NCI-H187 (cell line): ENCODE measurements at places on chromosomes 7 and 10.

DNA sequence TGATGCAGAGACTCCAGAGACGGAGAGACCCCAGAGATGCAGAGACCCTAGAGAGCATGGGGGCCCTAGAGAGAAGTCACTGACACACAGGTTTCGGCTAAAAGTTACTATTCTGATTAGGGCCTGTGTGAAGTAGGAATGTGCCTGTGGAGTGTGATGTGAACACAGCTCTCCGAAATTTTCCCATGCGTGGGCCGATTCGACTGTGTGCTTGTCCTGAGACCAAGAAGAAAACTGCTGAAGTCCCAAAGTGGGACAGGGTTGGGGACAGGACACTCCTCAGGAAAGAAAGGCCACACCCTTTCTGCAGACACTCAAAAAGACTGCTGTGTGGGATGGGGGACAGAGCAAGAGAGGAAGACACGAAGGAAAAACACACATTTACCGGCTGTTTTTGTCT, 533.5 kb downstream of the PTPRN2 start:
- no peak for DNase-seq

GRCh38 chr10:32959006-32959920, 1.2 kb upstream of the ITGB1 start:
- no peak for DNase-seq

- DNase-seq = no peak
These were observed 49.0 kb upstream of the TNRC18 start for GRCh38 chr7:5472432-5473315.

GRCh38 chr7:101731502-101732084, 85.8 kb upstream of the CUX1 start:
- DNase-seq = no peak

DNA sequence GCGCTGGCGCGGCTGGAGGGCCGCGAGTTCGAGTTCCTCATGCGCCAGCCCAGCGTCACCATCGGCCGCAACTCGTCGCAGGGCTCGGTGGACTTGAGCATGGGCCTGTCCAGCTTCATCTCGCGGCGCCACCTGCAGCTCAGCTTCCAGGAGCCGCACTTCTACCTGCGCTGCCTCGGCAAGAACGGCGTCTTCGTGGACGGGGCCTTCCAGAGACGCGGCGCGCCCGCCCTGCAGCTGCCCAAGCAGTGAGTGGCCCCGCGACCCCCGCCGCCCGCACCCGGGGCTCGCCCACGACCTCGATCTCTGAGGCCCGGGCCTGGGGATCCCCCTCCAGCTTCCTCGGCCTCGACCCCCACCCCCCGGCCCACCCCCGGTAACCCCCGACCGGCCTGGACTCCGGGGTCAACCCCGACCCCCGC, 537 bp downstream of the FOXK1 start:
- DNase-seq = no peak

GRCh38 chr10:70376436-70377378, 5.7 kb downstream of the LRRC20 start:
- DNase-seq = no peak

- no peak for DNase-seq
These were observed 113.6 kb downstream of the CCNY start for GRCh38 chr10:35449944-35450343.

DNA sequence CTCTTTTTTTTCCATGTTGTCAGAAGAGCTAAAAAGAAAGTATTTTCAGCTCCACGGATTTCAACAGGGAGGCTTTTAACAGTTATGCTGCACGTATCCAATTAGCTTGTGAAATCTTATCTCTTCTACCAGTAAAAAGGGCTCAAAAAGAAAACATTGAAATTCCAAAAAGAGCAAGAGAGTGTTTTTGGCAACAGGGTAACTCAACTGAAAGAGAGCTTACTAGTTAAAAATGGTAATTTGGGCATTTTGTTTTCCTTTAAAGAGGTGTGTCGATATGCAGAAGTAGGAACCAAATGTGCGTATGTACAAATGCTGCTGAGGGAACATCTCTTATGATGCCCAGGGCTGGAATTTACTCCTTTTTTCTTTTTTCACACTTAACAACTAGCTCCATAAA, 292.8 kb downstream of the PRKG1 start:
- DNase-seq = no peak

- no peak for DNase-seq
These were observed 20.1 kb upstream of the SH2D4B start for GRCh38 chr10:80517416-80518142.

DNA sequence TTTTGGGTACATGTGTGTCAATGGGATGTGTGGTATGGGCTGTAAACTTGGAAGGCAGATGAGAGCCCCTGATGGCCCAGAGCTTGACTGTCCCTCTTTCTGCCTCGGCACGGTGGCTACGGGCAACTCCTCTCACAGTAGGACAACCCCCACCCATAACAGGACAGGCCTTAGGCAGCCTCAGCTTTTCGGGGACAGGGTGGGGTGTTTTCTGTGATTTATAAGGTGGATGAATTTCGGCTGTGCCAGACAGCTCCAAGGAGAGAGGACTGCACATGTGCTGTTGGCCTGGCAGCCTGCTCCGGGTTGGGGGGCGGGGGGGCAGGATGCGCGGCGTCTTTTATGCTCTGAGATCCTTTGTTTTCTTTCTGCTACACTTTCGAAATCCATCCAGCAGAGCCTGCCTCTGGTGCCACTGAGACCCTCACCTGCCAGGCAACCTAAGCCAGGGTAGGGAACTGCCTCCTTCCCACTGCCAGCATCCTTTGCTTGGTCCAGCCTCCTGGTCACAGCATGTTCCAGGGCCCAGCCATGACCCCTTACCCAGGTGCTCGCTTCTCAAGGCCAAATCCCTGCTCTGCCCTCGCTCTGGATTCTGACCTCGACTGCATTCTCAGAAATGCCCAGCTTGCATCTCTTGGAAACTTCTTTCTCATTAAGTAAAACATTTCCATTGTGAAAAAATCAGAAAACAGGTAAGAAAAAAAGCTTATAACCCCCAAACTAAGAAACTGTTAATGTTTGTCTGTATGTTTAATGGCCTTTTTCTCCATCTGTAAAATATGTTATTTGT, 15.4 kb upstream of the BTBD16 start:
- DNase-seq = no peak

DNA sequence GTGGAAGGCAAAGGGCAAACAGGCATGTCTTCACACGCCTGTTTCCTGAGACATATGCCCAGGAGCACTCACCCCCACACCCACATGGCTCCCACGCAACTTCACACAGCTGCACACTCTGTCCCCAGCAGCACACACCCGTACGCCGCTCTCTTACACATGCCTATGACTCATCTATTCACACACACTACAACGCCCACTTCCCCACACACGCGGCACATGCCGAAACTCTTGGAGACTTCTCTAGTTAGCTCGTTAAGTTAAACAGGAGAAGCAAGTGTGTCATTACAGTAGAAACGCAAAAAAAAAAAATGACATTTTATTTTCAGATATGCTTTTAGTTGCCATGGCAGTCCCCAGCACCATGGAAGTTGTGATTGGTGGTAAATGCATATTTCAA, 6.7 kb downstream of the CALN1 start:
- no peak for DNase-seq

- no peak for DNase-seq
These were observed 732.7 kb upstream of the AUTS2 start for GRCh38 chr7:68865351-68866199.

GRCh38 chr10:104434601-104435000, 81.0 kb downstream of the CFAP58 start:
- no peak for DNase-seq

DNA sequence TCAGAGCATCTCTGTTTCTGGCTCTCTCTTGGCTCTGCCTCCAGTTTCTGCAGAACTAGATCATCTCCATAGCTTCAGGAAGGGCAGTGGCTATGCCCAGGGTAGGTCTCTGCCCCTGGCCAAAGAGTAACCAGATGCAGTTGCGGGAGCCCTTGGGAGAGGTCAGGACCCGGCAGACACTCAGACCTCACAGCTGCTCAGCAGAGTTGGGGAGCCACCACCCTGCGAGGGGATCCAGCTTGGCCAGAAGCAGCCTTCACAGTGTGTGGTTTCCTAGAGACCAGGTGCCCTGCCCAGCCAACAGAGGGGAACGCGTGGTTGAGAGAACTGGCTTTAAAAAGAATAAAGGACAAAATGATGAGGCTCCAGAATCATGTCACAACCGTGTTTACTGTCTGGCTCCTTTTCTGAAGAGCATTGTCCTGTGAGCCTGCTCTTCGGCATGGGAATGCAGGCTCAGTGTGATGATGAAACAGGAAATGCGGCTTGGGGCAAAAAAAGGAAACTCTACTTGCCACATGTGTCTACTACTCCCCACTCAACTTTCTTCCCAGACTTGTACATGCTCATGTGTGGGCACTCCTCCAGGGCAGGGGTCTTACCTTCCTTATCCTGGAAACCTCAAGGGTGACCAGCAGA, 243.1 kb downstream of the INHBA start:
- no peak for DNase-seq

DNA sequence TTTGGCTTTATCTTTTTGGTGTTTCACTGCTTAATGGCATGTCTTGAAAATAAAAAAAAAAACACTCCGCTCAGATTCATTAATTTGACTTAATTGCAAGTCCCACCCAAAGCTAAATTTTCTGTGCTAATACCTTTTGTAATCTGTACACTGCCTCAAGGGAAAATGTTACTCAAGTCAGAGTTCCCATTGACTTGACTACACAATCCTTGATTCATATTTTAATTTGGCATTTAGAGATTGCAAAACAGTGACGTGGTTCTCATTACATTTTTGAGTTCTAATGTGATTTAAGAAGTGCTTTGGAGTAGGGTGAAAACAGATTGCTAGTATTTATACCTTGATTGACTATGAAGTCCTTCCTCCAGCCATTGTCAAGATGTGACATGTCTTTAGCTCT, 21.3 kb upstream of the LIPM start:
- no peak for DNase-seq

- DNase-seq = no peak
These were observed 794.5 kb upstream of the IGFBP3 start for GRCh38 chr7:46715579-46715978.

DNA sequence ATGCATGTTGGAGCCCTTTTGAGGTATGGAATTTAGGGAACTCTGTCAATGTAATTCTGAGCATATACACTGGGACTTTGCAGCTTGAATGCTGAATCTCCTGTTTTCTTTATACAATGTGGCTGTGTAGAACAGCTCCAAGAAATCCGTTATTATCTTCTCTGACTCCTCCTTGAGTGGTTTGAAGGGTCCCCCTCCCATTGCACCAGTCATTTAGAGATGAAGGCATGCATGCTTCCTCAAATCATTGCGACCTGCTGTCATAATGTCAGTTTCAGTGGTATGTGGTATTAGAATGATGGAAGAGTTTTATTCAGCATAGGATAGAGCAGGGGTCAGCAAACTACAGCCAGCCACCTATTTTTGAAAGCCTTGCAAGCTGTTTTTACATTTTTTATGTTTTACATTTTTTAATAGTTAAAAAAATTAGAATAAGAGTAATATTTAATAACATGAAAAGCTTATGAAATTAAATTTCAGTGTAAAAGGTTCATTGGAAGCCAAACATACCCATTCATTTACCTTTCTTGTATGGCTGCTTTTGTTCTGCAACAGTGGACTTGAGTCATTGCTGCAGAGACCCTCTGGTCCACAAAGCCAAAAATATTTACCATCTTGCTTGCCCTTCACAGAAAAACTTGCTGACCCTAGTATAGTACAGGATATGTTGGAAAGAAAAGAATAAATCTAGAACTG, 8.1 kb downstream of the STK17A start:
- no peak for DNase-seq

DNA sequence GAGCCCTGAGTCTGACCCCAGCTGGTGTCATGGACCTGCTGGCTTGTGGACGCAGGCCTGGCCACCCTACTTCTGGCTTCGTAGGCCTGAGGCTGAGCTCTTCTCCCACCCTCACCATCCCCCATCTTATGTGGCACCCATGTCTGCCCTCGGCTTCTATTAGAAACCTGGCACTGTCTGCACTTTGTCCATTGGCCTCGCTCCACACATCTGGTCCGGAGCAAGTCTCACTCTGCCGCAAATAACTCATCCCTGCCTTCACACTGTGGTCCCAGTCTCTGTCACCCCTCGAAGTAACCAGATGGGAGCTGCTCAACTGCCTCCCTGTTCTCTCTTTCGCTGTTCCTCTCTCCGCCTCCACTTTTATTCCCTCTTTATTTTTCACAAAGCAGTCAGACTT, 78.6 kb downstream of the TRRAP start:
- no peak for DNase-seq

GRCh38 chr10:59513558-59513957, 151.2 kb upstream of the FAM13C start:
- no peak for DNase-seq

DNA sequence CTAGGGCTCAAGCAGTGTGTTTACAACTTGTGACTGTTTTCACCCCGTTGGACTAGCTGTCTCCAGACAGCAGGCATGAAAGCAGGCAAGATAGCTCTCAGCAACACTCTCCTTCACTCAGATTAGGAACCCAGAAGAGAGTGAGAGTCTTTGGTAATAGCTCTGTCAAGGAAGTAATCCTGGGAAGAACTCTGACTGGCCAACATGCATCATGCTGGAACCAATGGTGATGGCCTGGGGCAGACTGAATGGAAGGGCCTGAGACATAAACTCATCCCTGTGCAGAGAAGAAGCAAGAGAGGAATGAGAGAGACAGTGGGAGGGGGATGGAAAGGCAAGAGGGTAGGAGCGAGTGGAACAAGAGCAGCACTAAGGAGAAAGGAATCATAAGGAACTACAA, 48.9 kb downstream of the AKR1D1 start:
- no peak for DNase-seq

- DNase-seq = no peak
These were observed 167.9 kb downstream of the CPEB3 start for GRCh38 chr10:92122941-92123450.

- no peak for DNase-seq
These were observed 100.0 kb upstream of the KCNMA1 start for GRCh38 chr10:77737608-77738007.

DNA sequence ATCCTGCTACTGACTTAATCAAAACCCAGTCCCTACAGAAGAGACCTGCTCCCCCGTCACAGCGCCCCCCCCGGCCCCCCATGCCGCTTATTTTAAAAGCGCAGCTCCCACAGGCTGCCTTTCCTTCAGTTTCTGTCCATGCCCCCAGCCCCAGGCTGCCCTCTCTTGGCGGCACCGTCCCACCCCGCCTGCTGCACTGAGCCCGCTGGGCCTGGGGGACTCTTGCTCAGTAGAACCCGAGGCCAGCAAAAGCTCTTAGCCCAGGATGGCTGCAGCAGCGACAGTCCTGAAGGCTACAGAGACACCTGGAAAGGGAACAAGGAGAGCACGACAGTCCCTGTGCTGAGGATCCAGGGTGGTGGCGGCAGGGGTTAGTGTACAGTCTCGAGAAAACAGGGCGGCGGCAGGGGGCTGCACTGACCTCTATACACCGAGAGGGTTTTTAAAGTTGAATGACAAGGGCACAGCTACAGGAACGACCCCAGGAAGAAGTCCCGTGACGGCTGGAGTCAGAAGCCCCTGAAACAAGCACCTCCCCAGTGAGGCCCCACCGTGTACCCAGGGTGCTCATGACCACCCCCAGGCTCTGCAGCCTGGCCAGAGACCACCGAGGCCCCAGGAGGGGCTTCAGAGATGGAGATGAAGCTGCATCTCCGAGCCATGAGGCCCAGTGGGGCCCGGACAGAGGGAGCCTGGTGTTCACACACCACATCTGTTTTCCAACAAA, 54.4 kb downstream of the ZRANB1 start:
- DNase-seq = no peak
